Coronary artery (tissue), 2 donors: ENCODE measurements at places on chromosomes 7 and 10.

DNA sequence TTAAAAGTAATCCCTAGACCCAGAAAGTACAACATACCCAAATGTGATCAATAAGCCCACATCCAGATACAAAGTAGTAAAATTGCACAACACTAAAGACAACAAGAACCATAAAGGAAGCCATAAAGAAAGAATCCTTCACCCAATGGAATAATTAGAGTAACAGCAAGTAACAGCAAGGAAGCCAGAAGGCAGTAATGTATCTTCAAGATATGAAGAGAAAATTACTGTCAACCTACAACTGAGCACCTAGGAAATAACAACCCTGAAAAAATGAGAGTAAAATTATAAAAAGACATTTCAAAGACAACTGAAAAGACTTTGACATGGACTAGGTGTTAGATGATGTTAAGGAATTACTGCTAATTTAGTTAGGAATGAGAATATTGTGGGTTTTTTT is 60.5 kb downstream of the CNOT4 start:
- no peak for DNase-seq

- DNase-seq, result no peak
Observed at GRCh38 chr7:17608114-17608833, 309.8 kb downstream of the AHR start.

GRCh38 chr10:88237896-88238614 is 345.1 kb downstream of the RNLS start:
- no peak for DNase-seq

GRCh38 chr10:86962136-86962980 is 4.0 kb downstream of the SNCG start:
- peak; percentile 62 for DNase-seq

DNA sequence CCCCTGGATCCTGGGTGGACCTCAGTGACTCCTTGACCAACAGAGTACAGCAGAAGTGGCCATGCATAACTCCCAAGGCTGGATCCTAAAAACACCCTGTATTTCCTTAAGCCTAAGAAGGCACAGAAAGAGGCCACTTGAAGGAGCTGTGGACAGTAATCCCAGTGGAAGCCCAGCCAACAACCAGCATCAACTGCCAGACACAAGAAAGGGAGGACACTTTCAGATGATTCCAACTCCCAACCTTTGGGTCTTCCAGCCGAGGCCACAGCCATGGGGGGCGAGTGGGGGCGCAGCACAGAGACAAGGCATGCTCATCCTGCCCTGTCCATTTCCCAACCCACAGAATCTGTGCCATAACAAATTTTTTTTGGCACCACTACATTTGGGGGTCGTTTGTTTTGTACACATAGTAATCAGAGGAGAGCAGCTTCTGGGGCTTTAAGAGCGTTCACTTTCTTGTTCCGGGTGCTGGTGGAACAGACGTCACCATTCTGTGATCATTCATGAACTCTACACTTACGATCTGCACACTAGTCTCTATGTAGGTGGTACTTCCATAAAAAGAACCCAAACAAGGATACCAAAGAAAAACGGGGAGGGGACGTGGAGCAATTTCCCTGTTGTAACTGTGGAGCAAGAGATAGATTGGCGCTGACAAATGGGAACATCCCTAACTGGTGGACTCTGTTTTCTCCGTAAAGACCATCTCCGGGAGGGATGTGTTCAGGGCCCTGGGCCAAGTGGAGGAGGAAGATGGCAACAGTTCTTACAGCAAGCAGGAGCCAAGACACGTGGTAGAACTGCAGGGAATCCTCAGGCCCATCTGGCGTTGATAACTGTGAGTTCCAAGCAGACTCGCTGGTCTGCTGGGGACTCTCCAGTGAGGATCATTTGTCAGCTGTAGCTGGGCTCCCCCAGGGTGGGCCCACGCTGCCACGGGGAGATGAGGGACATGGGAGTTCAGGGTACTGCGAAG is 6.0 kb upstream of the SLC29A3 start:
- peak; percentile 82 for DNase-seq

GRCh38 chr10:92240289-92241157 is 50.4 kb downstream of the CPEB3 start:
- no peak for DNase-seq

- no peak for DNase-seq
Observed at GRCh38 chr10:4647109-4647785, 178.8 kb upstream of the AKR1E2 start.

DNA sequence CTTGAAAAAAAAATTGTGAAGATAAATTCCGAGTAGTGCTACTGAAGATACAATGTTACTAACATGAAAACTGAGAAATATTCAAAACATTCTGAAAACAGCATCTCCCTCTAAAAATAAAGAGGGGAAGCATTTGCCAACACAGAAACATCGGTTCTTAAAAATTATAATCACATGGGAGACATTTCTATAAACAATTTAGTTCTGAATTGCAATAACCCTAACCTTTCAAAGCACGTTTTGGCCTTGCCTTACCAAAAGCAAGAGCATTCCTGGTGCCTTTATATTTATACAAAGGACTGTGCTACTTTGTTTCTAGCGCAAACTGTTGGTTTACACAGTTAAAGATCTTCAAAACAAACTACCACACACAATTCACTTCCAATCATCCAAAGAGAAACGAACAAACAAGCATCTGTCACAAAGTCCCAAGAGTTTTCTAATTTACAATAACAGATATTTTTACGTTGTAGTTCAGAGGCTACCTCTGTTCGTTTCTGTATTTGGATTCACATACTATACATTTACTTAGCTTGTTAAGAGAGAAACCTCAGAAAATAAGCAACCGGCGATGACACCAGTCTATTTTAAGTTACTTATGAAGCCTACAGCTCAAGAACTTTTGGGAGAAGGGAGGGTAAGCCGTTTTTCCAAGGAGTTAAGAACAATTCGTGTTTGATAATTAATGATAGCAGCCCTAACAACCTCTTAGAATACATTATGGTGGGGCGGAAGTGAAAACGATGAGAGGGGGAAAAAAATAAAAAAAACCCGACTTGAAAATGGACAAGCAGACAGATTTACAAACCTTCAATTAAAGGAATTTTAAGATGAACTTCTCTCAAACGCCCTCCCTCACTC is 1.3 kb downstream of the ABI1 start:
- DNase-seq, result no peak

- no peak for DNase-seq
Observed at GRCh38 chr7:5767066-5767465, 14.4 kb downstream of the RNF216 start.

GRCh38 chr7:117972606-117973005 is 99.4 kb upstream of the CTTNBP2 start:
- no peak for DNase-seq

DNA sequence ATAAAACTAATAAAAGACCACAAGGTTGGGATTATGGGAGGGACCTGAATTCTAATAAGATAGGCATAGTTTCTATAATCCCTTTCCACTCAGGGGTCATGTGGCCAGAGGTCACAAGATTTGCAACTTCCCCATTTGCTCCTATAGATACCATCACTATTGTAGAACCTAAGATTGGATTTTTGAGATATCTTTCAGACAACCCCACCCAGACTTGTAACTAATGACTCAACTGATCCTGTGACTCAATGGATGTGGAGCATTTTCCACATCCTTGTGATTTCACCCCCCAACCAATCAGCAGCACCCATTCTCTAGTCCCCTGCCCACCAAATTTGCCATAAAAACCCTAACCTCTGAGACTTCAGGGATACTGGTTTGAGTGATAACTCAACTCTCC is 51.9 kb upstream of the PIK3AP1 start:
- no peak for DNase-seq

- no peak for DNase-seq
Observed at GRCh38 chr7:155233311-155234157, 64.1 kb upstream of the INSIG1 start.

GRCh38 chr10:14124941-14125340 is 205.8 kb downstream of the FRMD4A start:
- DNase-seq, result no peak

DNA sequence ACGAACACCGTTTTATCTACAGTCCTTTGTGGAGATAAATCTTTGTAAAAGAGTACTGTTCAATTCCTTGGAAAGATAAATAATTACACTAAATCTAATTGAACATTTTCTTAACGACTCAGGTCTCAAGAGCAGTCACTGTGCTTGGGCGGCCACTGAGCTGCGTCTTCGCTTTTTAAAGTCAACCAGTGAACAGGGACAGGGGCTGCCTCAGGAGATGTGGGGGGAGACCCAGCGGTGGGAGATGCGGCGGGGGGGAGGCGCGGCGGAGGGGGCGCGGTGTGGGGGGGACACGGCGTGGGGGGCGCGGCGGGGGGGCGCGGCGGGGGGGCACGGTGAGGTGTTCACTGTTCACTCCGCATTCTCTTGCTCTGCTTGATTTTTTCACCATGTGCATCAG is 39.8 kb downstream of the CAMK2B start:
- peak; percentile 29 for DNase-seq

DNA sequence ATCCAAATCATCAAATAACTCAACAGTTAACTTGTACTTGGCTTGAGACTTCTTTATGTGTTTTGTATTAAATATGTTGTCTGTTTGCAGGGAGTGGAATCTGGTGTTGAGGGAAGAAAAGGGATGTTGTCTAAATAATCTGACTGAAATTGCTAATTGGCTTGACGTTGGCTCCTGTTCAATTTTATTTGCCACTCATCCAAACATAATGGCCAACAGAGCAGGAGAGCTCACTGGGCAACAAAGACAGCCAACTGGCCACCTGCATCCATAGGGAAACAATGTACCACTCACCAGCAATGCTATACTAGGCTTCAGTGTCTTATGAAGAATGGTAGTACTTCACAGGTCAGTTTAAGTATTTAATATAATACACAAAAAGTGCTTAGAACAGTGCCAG is 80.5 kb downstream of the FAM13C start:
- no peak for DNase-seq

GRCh38 chr10:73899423-73899822 is 11.5 kb upstream of the PLAU start:
- DNase-seq, result no peak

GRCh38 chr10:123836418-123837145 is 55.0 kb downstream of the CPXM2 start:
- DNase-seq, result no peak

DNA sequence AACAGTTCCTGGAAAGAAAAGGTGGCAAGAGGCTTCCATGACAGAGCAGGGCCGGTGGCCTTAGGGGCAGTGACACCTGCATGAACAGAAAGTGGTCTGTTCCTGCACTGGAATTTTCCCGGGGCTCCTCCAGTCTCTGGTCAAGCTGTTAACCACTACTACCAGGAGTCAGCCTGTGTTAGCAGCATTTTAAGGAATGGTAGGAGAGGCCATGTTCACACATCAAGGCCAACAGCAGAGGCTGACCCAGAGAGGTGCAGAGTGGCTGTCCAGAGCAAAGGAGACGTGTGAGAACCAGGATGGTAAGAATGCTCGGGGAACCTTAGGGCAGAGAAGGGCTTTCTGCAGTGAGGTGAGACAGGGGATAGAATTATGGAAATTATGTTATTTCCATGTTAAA is 8.5 kb downstream of the H2BK1 start:
- DNase-seq, result no peak

GRCh38 chr10:129622736-129623135 is 155.7 kb downstream of the MGMT start:
- no peak for DNase-seq

DNA sequence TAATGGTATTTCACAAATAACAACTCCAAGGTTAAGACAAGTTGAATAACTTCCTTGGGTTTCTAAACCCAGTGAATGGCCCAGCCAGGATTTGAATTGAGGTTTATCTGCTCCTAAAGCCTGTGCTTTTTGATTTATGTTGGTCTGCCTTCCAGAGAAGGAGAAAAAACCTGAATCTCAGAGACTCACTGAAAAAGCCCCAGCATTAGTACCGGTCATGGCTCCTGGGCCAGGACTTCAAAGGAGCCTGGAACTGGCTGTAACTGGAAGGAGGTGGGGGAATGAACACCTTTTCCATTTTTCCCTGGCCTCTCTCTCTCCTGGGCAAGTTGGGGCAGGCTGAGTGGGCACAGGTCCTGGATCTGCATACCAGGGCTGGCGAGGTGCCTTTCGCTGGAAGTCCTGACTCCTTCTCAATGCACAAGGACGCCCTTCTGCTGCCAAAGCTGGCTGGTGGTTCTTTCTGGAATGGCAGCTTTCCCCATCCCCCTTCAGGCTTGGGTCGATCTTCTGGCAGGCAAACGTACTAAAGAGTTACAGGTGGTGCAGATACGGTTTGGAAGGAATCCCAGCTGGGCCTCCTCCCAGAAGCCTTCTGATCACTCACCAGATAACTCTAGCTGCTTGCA is 268.2 kb downstream of the PTEN start:
- peak; percentile 75 for DNase-seq

DNA sequence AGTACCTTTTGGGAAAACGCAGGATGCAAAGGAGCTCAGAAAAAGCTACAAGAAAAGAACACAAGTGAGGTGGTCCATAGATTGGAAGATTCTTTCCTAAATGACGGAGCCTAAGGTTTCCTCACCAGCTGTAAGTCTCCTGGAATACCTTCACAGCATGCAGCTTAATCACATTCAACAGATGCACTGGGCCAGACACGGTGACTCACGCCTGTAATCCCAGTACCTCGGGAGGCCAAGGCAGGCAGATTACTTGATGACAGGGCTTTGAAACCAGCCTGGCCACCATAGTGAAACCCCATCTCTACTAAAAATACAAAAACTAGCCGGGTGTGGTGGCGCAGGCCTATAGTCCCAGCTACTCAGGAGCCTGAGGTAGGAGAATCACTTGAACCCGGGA is 228.7 kb downstream of the FRMD4A start:
- DNase-seq, result no peak

- no peak for DNase-seq
Observed at GRCh38 chr7:141973673-141974072, at the start of gene TAS2R38. Gene TAS2R38 (minus strand): TSS chr7:141973773. CDS start chr7:141973689, 84 bp downstream.

- no peak for DNase-seq
Observed at GRCh38 chr10:70575874-70576802, 26.4 kb downstream of the PRF1 start.

- no peak for DNase-seq
Observed at GRCh38 chr7:90520484-90520883, 51.0 kb downstream of the PTTG1IP2 start.
